ENCODE measurements at places on chromosomes 6 and 20.

- DNase-seq, result no peak
Measured at GRCh38 chr6:90429713-90430112, 133.1 kb upstream of the BACH2 start.

DNA sequence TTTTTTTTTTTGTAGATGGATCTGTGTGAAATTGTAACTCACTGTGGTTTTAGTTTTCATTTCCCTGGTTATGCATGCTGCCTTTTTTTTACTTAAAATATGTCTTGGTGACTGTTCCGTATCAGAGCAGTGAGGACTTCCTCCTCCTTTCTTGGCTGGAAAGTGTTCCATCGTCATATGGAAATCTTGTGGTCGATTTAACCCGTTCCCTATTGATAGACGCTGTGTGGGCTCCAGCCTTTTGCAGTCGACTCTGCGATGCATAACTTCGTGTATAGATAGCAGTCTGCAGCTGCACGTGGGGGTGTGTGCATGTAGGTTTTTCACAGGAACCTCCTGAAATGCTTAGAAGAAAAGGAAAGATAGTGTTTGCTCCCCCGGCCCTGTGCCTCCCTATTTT is 28.1 kb upstream of the PNPLA1 start:
- no peak for DNase-seq

DNA sequence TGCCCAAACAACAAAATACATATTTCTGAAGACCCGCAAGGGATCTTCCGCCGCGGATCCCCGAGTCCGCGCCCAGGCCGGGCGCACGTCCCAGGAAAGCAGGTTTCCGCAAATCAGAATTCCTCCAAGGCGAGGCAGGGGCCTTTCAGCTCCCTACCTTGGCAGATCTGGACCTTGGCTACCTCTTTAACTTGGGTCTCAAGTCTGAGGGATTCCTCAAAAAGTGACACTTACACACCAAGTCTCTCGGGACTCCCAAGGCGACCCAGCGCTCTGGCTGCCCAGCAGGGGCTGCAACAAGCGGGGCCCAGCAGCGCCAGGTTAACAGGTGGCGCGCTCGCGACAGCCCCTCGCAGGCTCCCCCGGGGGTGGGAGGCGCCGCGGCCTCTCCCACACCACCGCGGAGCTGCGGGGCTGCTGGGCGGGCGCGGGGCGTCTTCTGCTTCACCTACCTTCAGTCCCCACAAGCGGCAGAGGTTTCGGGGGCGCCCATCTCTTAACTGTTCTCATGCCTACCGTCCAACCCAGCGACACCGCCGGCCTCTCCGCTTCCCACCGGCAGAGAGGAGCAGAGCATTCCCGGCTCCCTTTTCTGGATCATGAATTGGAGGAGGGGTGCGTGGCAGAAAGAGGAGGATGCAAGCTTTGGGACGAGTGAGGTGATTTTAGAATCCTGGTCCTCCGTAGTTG is 414 bp downstream of the SIM1 start:
- DNase-seq, result no peak

GRCh38 chr20:44056010-44056698 is 130.8 kb downstream of the JPH2 start:
- no peak for DNase-seq

GRCh38 chr6:143549949-143550268 is 38.4 kb upstream of the FUCA2 start:
- no peak for DNase-seq

Data from thoracic aorta (tissue), 2 donors.